Heart right ventricle (tissue), 16 donors: ENCODE measurements at places on chromosomes 6 and 20. TPM values are rescaled to one million over a fixed set of nuclear protein-coding genes. Genes with fewer than 3 reads are reported as not detected.
A peak's percentile ranks its signal among the peaks of the same experiment; 100 is the strongest.

TMEM244 gene
- not detected for polyA plus RNA-seq

HLA-DQB2 gene
- polyA plus RNA-seq: not detected

DPPA5 gene
- not detected for polyA plus RNA-seq

GRCh38 chr20:41118632-41119031, 18.7 kb upstream of the PLCG1 start:
- H3K4me3 ChIP-seq: no peak overlapping the region
- peaks cover 16% of the 10 kb centered on the region for H3K36me3 ChIP-seq
- H3K27me3 ChIP-seq: no peaks in the 10 kb centered on the region
- H3K4me1 ChIP-seq: no peaks in the 10 kb centered on the region

GRCh38 chr6:89073840-89074239, 6.7 kb upstream of the PNRC1 start:
- H3K4me1 ChIP-seq: no peaks in the 10 kb centered on the region
- no peaks in the 10 kb centered on the region for H3K27me3 ChIP-seq
- H3K4me3 ChIP-seq: no peak overlapping the region

DNA sequence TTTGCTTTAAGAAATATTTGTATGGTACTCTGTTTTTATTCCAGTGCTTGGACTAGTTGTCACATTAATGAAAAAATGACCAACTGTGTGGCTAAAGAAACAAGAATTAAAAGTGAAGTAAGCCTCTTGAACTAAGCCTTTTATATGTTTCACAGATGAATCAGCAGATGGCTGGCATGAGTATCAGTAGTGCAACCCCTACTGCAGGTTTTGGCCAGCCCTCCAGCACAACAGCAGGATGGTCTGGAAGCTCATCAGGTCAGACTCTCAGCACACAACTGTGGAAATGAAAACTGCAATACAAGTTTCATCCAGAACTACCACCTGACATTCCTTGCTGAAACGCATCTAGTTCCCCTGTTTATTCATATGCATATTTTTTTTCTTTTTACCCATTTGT, 96.8 kb downstream of the B3GAT2 start:
- no peak for DNase-seq
- no peaks in the 10 kb centered on the region for H3K4me1 ChIP-seq
- no peaks in the 10 kb centered on the region for H3K27me3 ChIP-seq
- H3K27ac ChIP-seq: no peak overlapping the region
- peaks cover 54% of the 10 kb centered on the region for H3K36me3 ChIP-seq

- no peak overlapping the region for H3K27ac ChIP-seq
- H3K36me3 ChIP-seq: no peaks in the 10 kb centered on the region
- H3K4me1 ChIP-seq: peaks cover 15% of the 10 kb centered on the region
- H3K4me3 ChIP-seq: no peak overlapping the region
- H3K27me3 ChIP-seq: no peaks in the 10 kb centered on the region
These were observed 57.0 kb downstream of the TNFAIP3 start for GRCh38 chr6:137923866-137924653.

DNA sequence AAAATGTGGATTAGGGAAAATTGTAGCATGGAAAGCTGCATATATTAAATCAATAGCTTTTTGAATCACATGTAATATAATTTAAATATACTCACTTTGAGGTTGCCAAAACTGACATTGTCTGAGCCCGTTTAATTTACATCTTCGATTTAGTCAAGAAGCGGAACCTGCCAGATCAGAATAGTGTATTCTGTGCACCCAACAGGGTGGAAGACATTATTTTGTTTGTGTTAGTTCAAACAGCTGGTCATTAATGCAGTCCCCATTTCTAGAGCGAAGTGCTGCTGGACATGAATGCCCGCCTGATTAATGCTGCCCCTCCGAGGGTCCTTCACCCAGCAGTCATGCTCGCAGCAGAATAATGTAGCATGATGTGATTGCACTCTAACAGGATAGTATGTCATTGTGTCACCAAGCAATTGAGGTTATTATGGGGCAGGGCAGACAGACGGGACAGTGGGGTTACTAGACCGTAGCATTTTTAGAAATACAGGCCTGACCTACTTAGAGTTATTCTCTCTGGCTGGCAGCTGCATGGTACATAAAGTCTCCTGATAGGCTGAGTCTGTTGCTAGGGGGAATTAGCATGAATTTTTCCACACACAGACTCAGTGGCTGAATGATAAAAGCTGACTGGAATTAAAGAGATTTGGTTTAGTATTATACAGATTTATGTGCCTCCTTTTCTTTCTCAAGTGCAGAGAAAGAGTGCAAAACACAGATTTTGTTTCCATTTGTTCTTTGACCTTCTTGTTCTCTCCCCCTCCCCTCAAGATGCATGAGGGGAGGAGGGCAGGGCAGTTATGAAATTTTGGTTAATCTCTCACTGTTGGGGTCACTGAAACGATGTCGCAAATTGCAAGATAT, 147.1 kb downstream of the PRL start:
- no peak for DNase-seq
- H3K36me3 ChIP-seq: no peaks in the 10 kb centered on the region
- no peaks in the 10 kb centered on the region for H3K27me3 ChIP-seq
- H3K4me1 ChIP-seq: peaks cover 27% of the 10 kb centered on the region
- no peak overlapping the region for H3K4me3 ChIP-seq

DNA sequence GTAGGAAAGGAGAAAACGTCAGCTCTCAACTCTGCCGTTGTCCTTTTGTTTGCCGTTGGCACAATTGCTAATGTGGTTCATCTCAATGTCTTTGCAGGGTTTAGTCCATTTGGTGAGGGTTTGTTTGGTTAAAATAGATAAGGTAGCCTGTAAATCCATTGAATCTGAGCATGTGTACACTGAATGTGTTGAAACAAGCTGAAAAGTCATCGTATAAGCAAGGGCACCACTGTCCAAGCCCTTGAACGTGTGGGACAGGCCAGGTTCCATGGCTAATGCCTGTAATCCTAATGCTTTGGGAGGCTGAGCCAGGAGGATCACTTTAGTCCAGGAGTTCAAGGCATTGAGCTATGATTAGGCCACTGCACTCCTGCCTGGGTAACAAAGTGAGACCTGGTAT, 224.7 kb upstream of the PLCB4 start:
- no peak overlapping the region for H3K4me3 ChIP-seq
- H3K36me3 ChIP-seq: no peaks in the 10 kb centered on the region
- H3K27me3 ChIP-seq: no peaks in the 10 kb centered on the region
- no peak overlapping the region for H3K27ac ChIP-seq
- no peaks in the 10 kb centered on the region for H3K4me1 ChIP-seq
- DNase-seq: no peak

DNA sequence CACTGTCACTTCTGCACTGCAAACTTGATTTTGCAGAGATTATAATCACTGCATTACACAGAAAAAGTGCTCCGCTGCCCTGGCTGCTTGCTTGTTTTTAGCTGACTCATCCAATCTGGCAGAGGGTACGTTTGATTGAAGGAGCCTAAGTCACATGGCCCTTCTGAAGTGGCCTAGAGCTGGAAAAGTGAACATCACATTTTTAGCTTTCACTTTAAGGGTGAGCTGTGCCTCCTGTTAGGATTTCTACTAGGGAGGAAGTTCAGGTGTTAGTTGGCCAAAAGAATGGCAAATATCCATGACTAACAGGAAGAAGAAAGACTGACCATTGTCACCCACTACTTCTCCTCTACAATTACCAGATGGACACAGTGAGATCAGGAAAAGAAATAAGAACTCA, 889.1 kb upstream of the MAP3K7 start:
- no peak for DNase-seq
- H3K4me1 ChIP-seq: no peaks in the 10 kb centered on the region
- no peak overlapping the region for H3K4me3 ChIP-seq
- H3K27ac ChIP-seq: no peak overlapping the region
- H3K27me3 ChIP-seq: no peaks in the 10 kb centered on the region

DNA sequence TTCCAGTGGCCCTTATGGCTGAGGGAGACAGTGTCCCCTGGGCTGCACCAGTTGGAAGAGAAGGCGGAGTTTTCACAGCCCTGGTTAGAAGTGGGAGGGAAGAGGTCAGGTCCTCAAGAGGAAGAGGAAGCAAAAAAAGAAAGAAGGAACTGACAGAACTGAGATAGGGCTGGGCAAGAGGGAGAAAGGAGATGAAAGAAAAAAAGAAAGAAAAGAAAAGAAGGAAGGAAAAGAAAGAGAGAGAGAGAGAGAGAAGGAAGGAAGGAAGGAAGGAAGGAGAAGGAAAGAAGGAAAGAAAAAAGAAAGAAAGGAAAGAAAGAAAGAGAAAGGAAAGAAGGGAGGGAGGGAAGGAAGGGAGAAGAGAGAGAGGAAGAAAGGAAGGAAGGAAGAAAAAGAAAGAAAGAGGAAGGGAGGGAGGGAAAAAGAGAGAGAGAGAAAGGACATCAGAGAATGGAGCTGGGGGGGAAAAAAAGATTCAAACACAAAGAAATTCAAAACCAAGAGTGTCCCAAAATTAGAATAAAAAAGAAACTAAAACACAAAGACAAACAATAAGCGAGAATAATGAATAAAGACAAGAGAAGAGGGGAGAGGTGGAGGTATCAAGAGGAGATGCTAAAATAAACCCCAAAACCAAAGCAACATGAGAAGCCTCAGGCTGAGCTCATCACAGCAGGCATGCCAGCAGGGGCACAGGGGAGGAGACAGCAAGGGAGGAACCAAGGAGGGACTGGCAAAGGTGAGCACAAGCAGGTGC, 5.3 kb upstream of the FUCA2 start:
- no peaks in the 10 kb centered on the region for H3K27me3 ChIP-seq
- no peaks in the 10 kb centered on the region for H3K36me3 ChIP-seq
- no peak for DNase-seq
- H3K27ac ChIP-seq: no peak overlapping the region
- no peak overlapping the region for H3K4me3 ChIP-seq

GRCh38 chr6:30883685-30884520, at the start of gene DDR1:
Gene DDR1 (plus strand): TSS chr6:30884519. CDS start chr6:30888730, 4,211 bp downstream.
- no peaks in the 10 kb centered on the region for H3K27me3 ChIP-seq
- peak within 1 kb of the TSS; percentile 82 for H3K4me3 ChIP-seq
- peak within 1 kb of the TSS; percentile 90 for H3K27ac ChIP-seq
- peaks cover under 1% of the 10 kb centered on the region for H3K36me3 ChIP-seq

DNA sequence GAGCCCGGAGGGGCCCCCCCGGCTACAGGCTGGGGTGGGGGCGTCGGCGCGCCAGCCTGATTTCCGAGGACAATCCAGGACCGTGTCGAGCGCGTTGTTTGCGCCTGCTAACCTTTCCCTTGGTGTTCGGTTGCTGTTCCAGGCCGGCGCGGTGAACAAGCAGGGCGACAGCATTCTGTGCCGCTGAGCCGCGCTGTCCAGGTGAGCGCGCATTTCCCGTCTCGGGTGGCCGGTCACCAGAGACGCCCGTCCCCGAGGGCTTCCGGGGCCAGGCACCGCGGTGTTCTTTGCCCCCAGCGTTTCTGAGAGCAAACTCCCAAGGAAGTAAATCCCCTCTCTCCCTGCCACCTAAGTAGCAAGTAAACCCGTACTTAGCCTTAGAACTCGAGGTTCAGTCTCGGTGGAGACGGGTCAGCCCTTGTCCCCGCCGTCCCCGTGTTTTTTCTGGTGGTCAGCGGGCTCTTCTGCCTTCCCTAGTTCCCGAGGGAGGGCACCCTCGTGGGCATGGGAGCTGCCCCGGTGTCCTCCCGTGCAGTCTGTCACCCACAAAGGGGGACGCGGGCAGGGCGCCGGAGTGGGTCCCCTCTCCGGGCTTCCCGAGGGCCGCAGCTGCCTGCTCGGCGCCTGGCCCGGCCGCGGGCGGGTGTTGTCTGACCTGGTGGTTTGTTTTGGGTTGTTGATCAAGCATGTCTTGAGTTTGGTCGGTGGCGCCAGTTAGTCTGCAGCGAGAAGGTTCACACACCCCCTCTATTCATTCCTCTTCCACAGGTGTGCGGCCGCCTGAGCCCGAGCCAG, 1.5 kb downstream of the ID4 start:
- H3K27me3 ChIP-seq: peaks cover 59% of the 10 kb centered on the region
- H3K27ac ChIP-seq: peak overlapping the region; percentile 73
- peak; percentile 22 for DNase-seq
- H3K4me1 ChIP-seq: peaks cover 11% of the 10 kb centered on the region

- DNase-seq: no peak
- no peaks in the 10 kb centered on the region for H3K36me3 ChIP-seq
- H3K4me1 ChIP-seq: peaks cover 5% of the 10 kb centered on the region
These were observed 6.7 kb upstream of the ZFAND3 start for GRCh38 chr6:37812841-37813240.
